ENCODE measurements at places on chromosomes 1 and 21.

DNA sequence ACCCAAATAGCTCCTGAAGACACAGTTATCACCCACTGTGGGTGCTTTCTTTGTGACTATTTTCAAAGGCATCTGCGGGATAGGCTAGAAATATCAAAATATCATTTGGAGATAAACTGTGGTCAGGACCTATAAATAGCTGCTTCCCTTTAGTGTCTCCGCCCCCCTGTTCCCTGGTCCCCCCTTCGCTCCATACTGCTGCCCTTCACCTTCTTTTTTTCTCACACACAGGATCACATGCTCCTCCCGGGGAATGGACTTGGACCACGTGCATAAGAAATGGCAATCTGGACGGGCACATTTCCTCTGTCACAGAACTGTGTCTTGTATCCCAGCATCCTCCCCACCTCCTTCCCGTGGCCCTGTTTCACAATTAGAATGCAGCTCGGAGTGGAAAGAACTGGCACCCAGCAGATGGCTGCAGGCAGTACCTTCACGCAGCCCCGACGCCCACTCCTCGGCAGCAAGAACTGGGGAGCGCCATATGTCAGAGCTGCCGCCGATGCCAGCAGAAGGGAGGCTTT is 68.8 kb upstream of the SSX2IP start:
- peak; percentile 55 for DNase-seq

GRCh38 chr1:32612189-32612881 is 38.0 kb downstream of the ZBTB8OS start:
- DNase-seq, result peak; percentile 72

GRCh38 chr1:34710812-34711211 is 44.0 kb upstream of the GJB5 start:
- no peak for DNase-seq

DNA sequence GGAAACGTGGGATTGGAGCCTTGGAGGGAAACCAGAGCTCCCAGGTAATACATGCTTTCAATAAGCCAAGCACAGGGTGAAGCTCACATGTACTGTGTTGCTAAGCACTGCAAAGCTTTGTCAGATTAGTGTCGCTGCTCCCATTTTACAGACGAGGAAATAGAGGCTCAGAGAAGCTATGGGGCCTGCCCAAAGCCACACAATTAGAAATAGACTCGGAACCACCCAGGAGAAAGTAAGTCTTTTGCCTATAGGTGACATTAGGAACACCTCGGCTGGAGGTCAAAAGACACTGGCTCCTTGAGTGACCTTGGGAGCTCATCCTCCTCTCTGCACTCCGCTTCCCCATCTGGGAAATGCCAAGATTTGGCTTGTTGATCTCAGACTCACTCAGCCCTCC is 175.6 kb upstream of the ZC3H12A start:
- DNase-seq, result no peak

- DNase-seq, result no peak
These were observed 39.3 kb downstream of the HMGB4 start for GRCh38 chr1:33903210-33903589.

DNA sequence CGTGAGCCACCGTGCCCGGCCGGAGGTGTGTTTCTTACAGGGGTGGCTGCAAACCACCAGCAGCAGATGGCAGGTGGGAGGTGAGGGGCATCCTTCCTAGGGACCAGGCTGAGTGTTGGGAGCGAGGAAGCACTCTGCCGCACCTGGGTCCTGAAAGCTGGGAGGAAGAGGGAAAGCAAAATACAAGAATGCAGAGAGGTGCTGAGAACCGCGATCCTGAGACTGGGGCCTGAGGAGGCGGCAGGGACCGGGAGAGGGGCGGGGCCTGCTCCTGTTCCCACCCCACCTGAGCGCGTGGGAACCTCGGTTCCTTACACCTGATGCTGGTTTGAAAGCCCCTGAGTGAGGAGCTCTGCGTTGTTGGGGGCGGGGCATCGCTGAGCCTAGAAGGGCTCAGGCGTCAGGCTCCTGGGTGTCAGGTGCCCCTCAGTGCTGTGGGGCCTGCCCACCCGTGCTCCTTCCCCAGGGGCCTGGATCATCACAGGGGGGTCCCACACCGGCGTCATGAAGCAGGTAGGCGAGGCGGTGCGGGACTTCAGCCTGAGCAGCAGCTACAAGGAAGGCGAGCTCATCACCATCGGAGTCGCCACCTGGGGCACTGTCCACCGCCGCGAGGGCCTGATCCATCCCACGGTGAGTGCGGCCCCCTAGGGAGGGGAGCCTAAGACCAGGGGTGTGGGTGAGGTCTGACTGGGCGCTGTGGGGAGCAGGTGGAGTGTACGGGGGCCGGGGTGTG is 15.5 kb downstream of the TRPM2 start:
- no peak for DNase-seq

DNA sequence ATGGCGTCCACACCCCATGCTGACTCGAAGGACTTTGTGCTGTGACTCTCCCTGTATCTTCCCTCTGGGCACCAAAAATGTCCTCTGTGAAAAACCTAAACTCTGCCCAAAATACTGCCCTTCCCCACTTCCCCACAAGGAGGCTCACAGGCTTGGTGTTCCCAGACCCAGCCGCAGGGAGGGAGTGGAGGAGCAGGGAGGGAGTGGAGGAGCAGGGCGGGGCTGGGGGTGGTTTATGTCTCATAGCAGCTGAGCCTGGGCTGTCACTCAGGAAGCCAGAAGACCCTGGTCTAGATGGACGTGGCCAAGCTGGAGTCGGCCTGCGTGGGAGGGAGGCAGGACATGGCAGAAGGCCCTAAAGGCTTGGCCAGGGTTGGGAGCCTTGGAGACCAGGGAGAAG is 461.7 kb downstream of the PTPRU start:
- DNase-seq, result peak; percentile 61

GRCh38 chr1:157056269-157056668 is 10.7 kb upstream of the ARHGEF11 start:
- no peak for DNase-seq

DNA sequence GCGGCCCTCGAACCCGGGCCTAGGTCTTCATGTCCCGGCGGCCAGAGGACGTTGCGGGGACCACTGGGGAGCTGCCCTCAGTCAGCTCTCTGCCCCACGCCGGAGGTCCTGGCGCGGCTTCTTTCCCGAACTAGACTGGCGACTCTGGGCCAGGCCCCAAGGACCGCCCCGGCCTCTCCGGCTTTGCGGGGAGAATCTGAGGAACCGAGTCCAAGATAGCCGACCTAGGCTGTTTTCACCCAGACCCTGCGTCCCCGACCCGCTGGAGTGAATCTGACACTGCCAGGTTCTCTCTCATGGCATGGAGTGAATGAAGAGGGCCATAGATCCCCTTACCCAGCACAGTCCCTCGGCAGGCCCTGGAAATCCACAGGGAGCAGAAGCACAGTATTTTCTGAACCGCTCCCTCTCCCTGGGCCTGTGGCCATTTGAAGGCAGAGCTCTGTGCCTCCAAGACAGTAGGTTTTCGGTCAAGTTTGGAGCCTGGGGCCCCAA is 9.9 kb upstream of the BARHL2 start:
- no peak for DNase-seq

DNA sequence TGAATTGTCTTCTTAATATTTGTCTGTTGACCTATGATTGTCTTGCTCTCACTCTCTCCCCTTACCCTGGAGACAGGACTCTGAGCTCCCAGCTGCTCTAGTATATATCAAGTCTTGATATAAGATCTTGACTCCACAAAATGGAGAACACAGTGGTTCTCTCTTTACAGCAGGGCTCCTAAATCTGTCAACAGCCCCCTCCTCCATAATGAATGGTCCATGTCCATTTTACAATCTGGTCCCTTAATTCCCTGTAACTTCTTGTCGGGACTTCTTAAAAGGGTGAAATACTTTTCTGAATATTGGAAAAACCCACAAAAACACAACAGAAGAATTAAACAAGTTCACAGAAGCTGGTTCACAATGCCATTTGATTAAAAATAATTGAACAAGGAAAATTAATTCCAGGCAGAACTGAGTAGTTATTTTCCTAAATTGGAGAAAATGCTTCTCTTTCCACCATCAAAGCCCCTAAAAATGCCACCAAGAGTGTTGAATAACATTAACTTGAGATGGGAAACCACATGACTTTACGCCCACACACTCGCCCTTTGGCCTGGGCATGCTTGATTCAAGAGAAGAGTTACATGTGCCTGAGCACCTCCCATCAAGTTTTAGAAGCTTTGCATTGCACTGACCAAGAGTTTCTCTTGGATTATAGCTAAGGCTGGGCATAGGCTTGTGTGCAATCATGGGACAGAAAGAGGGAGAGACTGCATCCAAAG is 109.8 kb downstream of the TOMM20 start:
- DNase-seq, result no peak

DNA sequence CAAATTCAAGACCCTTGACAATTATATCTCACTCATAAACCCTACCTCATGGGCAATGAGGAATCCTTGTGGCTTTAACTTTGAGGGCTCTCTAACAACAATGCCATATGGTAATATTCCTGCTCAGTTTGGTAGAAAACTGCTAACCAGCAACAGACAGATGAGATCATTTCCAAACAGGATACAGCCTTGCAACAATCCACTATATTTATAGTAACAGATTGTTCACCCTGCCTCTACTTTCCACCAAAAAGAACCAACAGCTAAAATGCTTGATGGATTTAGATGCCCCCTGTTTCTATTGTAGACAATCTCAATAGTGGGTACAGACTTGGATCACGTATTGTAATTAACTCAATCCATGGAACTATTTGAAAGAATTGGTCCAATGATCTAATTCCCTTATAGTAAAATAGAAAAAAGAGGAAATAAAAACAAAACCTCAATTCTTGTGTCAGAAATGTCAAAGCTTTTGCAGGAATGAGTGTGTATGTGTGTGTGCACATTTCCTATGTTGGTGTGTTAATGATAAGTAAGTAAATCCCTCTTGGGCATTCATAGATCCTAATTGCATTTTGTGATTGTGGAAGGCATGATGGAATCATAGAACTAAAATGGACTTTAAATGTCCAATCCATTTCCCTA is 100.0 kb upstream of the EDEM3 start:
- peak; percentile 43 for DNase-seq

GRCh38 chr1:83761167-83762038 is 237.5 kb downstream of the TTLL7 start:
- no peak for DNase-seq

GRCh38 chr1:27686223-27686990 is 14.4 kb upstream of the IFI6 start:
- no peak for DNase-seq

- DNase-seq, result no peak
These were observed 4.9 kb downstream of the SLC5A9 start for GRCh38 chr1:48227165-48228013.

GRCh38 chr1:94628499-94628843 is 86.9 kb upstream of the F3 start:
- DNase-seq, result no peak

DNA sequence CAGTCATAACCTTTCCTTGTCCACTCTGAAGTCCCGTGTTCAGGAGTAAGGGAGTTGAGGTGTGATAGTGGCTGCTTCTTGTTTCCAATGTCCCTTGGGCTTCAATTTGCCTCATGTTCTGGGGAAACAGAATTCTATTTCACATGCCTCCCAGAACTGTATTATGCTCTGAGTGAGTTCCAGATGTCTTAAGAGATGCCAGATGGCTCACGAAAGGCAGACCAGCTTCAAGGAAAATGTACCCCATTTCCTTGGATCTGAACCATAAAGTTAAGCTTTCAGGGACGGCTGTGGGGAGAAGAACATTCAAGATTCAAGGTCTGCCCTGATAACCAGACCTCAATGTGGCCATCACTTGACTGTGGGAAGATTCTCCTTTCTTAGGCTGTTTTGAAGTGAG is 42.4 kb downstream of the C1orf87 start:
- no peak for DNase-seq

DNA sequence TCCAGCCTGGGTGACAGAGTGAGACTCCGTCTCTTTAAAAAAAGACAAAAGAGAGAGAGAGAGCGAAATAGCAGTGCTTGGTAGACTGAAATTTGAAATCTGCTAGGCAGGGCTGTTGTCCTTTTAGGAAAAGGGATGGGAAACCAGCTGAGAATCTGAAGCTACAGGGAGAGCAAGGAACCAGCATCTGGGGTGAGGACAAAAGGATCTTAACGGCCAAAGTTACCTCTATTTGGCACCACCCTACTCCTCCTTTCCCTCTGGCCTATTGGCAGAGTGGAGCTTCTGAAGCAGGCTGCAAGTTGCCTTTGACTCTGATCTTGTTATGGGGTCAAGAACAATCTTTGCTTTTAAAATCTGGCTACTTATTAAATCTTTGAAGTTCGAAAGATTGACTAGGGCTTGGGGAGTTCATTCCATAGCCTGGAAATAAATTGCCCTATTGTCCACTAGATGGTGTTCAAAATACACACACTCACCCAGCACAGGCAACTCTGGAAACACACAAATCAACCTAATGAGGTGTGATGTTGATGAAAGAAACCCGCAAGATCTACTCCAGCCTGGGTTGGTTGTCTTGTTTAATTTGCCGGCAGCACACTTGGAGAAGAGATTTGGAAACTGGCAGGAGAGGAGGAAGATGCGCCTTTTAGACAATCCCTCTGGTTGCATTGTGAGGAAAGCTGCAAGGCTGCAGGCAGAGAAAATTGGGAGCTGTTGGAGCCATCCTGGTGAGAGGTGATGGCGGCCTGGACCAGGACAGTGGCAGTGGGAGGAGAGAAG is 16.5 kb upstream of the PARP1 start:
- no peak for DNase-seq

- DNase-seq, result peak; percentile 33
These were observed 944 bp upstream of the AGO3 start for GRCh38 chr1:35929730-35930592.

- no peak for DNase-seq
These were observed 9.3 kb downstream of the FMO1 start for GRCh38 chr1:171257607-171258076.

- DNase-seq, result no peak
These were observed 8.1 kb downstream of the NIBAN1 start for GRCh38 chr1:184965944-184966860.

DNA sequence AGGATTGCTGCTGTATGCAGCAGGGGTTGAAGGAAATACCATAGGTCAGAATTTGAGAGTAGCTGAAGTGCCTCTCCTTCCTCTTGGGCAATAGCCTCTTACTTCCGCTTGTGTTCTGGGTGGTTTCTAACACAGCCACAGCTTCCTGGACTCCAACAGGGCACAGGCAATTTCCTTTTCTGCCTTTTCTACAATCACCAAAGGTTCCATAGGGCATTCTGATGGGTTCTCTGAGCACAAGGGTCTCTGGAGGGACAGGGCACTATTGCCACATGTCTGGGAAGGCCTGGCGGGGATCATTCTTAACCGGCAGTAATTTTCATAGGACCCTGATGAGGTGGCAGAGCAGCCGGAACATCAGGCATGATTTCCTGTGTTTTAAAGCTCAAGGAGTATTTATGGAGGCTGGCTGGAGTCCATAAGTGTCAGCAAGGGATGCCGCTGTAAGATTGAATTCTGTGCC is 5.5 kb upstream of the AGTRAP start:
- no peak for DNase-seq

- peak; percentile 19 for DNase-seq
These were observed 76.6 kb downstream of the DMRTB1 start for GRCh38 chr1:53535846-53536245.

All from brain microvascular endothelial cell (primary cell).